Mesendoderm (in vitro differentiated cells): ENCODE measurements at places on chromosomes 1 and 21.

DNA sequence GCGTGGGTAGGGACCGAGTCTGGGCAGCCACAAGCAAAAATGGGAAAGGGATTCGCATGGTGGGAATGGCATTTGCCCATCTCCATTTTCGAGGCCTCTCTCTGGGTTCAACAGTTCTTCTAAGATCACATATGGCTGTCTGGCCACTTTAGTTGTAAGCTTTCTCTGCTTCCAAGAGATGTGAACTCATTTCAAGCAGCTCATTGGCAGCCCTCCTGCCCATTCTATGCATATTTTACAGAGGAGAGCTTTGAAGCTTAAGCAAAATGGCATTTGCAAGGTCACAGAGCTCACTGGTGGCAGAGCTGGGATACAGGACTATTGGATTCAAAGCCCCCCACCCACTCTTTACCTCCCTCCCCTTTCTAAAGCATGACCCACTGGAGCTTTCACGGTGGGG lies 93.7 kb downstream of the HHIPL2 start:
- no peaks in the 10 kb centered on the region for H3K36me3 ChIP-seq
- no peaks in the 10 kb centered on the region for H3K4me1 ChIP-seq
- no peak overlapping the region for H3K27ac ChIP-seq
- peak; percentile 34 for DNase-seq
- no peaks in the 10 kb centered on the region for H3K27me3 ChIP-seq

DNA sequence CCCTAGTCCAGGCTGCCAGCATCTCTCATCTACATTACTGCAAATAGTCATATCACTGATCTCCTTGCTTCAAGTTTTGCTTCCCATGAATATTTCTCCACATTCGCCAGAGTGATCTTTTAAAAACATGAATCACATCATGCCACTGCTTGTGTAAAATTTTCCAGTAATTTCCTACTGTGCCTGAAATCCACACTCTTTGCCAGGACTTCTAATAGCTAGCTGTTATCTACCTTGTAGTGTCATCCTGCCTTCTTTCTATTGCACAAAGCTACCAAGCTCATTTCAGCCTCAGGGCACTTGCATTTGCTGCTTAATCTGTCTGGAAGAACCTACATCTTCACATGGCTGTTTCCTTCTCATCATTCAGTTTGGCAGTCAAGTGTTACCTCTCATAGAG lies 33.9 kb upstream of the ZNF362 start:
- no peak for DNase-seq
- H3K4me3 ChIP-seq, result no peak overlapping the region
- H3K27me3 ChIP-seq, result no peaks in the 10 kb centered on the region
- no peaks in the 10 kb centered on the region for H3K36me3 ChIP-seq
- no peaks in the 10 kb centered on the region for H3K4me1 ChIP-seq

DNA sequence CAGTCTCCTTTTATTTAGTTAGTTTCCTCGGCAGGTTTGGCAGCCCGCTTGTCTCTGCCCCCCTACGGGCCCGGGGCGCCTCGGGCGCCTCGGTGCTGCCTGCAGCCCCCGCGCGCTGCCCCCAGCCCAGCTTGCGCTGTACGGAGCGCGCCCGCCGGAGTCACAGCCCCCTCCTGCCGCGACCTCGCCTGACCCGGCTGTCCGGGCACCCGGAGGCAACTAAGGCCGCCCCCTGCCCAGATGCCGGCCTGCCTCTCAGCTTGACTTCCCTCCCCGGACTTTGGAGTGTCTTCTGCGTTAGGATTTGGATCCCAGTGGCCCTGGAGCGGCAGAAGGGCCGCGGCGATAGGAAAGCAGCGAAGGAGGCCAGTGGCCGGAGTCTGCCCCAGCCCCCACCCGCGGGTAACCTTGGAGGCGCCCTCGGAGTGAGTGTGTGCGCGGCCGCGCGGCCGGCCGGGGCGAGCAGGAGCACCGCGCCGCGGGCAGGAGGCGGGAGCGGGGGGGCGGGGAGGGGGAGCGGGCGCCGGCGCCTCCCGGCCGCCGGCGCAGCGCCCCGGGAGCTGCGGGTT lies 7.6 kb downstream of the CDKN2C start:
- H3K4me3 ChIP-seq, result peak overlapping the region; percentile 23
- H3K36me3 ChIP-seq, result no peaks in the 10 kb centered on the region
- H3K27me3 ChIP-seq, result peaks cover 31% of the 10 kb centered on the region
- H3K4me1 ChIP-seq, result no peaks in the 10 kb centered on the region

- peaks cover 5% of the 10 kb centered on the region for H3K36me3 ChIP-seq
- DNase-seq, result no peak
- H3K4me1 ChIP-seq, result no peaks in the 10 kb centered on the region
- no peaks in the 10 kb centered on the region for H3K27me3 ChIP-seq
- H3K27ac ChIP-seq, result no peak overlapping the region
Observed at GRCh38 chr1:25958465-25958864, 39.4 kb downstream of the PAFAH2 start.

GRCh38 chr1:226064816-226065248 lies 2.3 kb downstream of the H3-3A start:
- peak; percentile 73 for DNase-seq
- no peaks in the 10 kb centered on the region for H3K27me3 ChIP-seq
- H3K4me3 ChIP-seq, result peak overlapping the region; percentile 8
- H3K4me1 ChIP-seq, result peaks cover 6% of the 10 kb centered on the region
- H3K27ac ChIP-seq, result no peak overlapping the region

DNA sequence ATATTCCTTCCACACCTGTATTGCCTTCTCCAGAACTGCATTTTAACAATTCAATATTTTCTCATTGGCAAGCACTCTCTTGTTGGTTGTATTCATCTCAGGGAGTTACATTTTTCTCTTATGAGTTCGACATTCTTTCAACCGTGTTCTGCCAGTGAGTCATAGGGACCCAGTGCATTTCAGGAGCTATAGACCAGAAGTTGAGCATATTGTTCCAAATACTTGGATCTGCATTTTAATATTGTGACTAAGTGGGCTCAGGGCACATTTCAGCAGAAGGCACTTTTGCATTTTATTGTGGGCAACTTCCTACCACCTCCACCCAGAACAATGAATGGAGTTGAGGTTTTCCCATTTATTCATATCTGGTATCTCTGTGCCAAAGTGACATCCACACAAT lies 132.8 kb downstream of the TNFSF18 start:
- no peaks in the 10 kb centered on the region for H3K27me3 ChIP-seq
- no peaks in the 10 kb centered on the region for H3K4me1 ChIP-seq
- DNase-seq, result peak; percentile 69
- H3K36me3 ChIP-seq, result no peaks in the 10 kb centered on the region

DNA sequence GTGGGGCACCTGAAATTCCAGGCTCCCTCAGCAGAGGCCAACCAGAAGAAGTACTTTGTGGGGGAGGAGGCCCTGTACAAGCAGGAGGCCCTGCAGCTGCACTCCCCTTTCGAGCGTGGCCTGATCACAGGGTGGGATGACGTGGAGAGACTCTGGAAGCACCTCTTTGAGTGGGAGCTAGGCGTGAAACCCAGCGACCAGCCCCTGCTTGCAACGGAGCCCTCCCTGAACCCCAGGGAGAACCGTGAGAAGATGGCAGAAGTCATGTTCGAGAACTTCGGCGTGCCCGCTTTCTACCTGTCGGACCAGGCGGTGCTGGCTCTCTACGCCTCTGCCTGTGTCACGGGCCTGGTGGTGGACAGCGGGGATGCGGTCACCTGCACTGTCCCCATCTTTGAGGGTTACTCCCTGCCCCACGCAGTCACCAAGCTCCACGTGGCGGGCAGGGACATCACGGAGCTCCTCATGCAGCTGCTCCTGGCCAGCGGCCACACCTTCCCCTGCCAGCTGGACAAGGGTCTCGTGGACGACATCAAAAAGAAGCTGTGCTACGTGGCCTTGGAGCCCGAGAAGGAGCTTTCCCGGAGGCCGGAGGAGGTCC lies 634 bp downstream of the ACTRT2 start:
- DNase-seq, result no peak
- H3K4me1 ChIP-seq, result no peaks in the 10 kb centered on the region
- no peak overlapping the region for H3K4me3 ChIP-seq
- H3K27me3 ChIP-seq, result no peaks in the 10 kb centered on the region
- no peak overlapping the region for H3K27ac ChIP-seq

DNA sequence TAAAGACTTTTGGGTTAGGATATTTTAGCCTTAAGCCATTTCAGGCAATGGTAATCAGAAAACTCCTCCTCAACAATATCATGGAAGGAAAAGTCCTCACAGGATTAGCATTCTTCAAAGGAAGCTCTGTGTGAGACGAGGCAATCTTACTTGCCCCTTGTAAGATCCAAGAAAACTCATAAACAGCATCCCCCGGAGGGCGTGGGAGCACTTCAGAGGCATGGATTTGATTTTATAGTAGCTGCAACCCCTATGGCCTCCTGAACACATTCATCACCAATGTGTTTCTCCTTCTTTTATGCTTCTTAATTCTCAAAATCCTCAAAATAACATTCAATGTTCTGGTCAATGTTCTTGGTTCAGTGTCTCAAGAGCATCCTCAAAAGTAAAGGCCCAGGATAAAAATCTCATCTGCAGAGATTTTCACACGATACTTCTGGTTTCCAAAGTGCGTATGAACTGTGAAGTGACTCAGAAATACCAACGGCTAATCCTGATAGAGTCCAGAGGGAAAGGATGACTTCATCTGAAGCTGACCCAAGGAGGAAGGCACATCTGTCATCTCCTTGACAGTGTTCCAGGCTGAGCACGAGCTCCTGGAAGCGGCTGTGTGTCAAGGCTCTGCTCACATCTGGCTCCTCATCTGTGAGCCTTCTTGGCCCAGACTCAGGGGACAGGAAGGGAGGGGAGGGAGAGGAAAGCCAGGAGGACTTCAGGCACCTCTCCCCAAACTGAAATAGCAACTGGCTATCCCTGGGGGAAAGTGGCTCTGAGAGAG lies 49.3 kb upstream of the PSEN2 start:
- H3K4me3 ChIP-seq, result no peak overlapping the region
- H3K36me3 ChIP-seq, result no peaks in the 10 kb centered on the region
- peaks cover 16% of the 10 kb centered on the region for H3K4me1 ChIP-seq
- DNase-seq, result peak; percentile 55

DNA sequence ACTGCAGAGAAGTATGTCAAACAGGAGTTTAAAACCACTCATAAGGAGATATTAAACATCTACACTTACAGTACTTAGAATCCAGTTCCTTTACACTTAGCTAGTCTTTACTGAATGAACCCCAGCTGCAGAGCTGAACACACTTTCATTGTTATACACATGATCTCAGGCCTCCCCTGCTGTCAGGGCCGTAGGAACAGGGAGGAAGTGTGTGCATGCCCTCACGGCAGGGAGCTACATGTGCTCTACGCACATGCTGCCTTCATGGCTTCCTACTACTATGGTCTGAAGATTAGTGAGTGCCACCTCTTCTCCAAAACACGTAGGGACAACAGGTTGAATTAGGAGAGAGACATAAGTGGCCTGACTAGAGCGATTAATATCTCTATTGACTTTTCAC lies 191.5 kb downstream of the SIPA1L2 start:
- peaks cover 13% of the 10 kb centered on the region for H3K36me3 ChIP-seq
- DNase-seq, result no peak
- H3K4me1 ChIP-seq, result no peaks in the 10 kb centered on the region
- no peaks in the 10 kb centered on the region for H3K27me3 ChIP-seq

DNA sequence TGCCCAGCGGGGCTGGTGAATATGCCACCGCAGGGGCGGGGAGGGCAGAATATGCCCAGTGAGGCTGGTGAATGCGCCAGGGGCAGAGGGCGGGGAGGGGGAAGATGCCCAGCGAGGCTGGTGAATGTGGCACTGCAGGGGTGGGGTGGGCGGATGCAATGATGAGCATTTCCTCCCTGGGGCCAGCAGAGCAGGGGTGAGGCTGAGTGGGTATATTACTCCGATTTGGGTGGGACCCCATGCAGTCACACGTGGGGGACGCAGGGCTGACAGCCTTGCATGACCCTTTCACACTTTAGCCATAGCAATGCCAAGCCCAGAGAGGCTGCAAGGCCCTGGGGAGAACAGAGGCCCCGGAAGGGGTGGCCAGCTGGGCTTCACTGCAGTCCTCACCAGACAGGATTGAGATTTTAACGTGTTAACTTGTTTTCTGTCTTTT lies 9.3 kb upstream of the SLX9 start:
- no peak overlapping the region for H3K27ac ChIP-seq
- H3K4me3 ChIP-seq, result no peak overlapping the region
- no peaks in the 10 kb centered on the region for H3K36me3 ChIP-seq
- peaks cover 15% of the 10 kb centered on the region for H3K4me1 ChIP-seq
- peaks cover 26% of the 10 kb centered on the region for H3K27me3 ChIP-seq
- no peak for DNase-seq

- no peaks in the 10 kb centered on the region for H3K4me1 ChIP-seq
- no peak overlapping the region for H3K4me3 ChIP-seq
- DNase-seq, result no peak
- H3K27ac ChIP-seq, result no peak overlapping the region
- H3K36me3 ChIP-seq, result no peaks in the 10 kb centered on the region
- no peaks in the 10 kb centered on the region for H3K27me3 ChIP-seq
Observed at GRCh38 chr1:227791425-227792143, 23.9 kb upstream of the PRSS38 start.

GRCh38 chr1:47830021-47830420 lies 167.2 kb downstream of the TRABD2B start:
- no peaks in the 10 kb centered on the region for H3K27me3 ChIP-seq
- H3K36me3 ChIP-seq, result no peaks in the 10 kb centered on the region
- no peak overlapping the region for H3K27ac ChIP-seq
- H3K4me3 ChIP-seq, result no peak overlapping the region
- no peaks in the 10 kb centered on the region for H3K4me1 ChIP-seq

DNA sequence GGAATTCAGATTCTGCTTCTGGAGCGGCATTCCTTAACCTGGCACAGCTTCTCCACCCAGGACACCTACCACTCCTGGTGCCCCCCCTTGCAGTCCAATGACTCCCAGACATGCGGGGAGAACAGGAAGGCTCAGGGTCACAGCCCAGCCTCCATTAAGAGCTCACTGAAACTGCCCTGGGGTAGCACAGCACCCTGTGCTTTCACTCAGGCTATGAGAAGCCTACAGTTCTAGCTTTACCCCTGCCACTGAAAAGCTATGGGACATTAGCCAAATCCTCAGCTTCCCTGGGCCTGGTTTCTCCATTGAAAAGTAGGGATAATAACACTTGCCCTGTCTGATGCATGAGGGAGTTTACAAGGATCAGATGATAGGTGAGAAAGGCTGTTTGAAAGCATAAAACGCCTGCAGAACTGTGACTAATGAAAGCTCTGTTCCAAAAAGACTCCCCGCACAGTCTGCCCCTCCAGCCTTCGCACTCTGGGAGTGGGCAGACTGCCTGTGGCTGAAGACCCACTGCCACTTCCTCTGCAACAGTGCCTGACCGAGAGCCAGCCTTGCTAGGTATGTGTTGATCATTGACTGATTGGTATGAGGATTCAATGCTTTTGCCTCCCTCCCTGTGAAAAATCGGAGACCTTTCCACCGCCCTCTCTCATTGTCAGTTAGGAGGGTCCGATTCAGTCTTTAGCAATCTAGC lies 2.7 kb upstream of the CLDN19 start:
- no peaks in the 10 kb centered on the region for H3K36me3 ChIP-seq
- H3K4me1 ChIP-seq, result peaks cover 4% of the 10 kb centered on the region
- no peak overlapping the region for H3K27ac ChIP-seq
- no peak for DNase-seq
- H3K27me3 ChIP-seq, result no peaks in the 10 kb centered on the region

GRCh38 chr1:120178799-120179756 lies 2.8 kb upstream of the SEC22B start:
- DNase-seq, result peak; percentile 40
- no peak overlapping the region for H3K4me3 ChIP-seq
- no peak overlapping the region for H3K27ac ChIP-seq
- H3K36me3 ChIP-seq, result no peaks in the 10 kb centered on the region
- no peaks in the 10 kb centered on the region for H3K27me3 ChIP-seq
